T-cell (primary cell): ENCODE measurements at places on chromosomes 11 and 22. TPM values are rescaled to one million over a fixed set of nuclear protein-coding genes. Genes with fewer than 3 reads are reported as not detected.

DNA sequence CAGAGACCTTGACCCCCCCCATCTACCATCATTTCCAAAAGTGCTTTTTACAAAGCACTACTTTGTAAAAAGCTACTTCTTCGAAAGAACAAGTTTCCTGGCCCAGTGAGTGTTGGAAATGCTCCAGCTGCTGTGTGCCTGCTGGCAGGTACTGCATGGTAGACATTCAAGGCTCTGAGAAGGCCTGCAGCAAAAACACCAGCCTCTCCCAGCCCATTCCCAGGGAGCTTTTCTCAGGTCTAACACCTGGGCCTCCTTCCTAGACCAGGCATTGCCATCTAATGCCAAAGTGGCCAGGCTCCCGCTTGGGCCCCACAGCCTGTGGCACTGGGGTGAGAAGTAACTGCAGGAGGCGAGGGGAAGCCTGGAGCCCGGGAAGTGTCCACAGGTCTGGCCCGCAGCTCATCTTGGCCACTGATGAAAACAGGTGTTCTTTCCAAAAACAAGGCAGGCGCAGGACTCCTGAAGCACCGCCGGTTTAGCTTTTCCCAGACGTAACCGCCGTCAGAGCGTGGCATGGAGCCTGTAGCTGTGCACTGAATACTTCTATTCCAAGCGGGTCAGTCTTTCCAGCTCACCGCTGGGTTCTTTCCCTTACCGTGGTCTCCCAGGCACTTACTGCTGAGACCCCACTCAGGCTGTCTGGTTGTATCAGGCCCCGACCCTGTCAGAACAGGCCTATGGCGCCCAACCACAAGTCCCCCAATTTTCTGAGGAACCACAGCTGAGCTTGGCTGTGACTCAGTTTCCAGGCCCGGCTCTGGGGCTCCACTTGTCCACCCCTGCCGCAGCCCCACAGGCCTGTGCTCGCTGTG lies 1.2 kb upstream of the TCIRG1 start:
- no peak for DNase-seq

DNA sequence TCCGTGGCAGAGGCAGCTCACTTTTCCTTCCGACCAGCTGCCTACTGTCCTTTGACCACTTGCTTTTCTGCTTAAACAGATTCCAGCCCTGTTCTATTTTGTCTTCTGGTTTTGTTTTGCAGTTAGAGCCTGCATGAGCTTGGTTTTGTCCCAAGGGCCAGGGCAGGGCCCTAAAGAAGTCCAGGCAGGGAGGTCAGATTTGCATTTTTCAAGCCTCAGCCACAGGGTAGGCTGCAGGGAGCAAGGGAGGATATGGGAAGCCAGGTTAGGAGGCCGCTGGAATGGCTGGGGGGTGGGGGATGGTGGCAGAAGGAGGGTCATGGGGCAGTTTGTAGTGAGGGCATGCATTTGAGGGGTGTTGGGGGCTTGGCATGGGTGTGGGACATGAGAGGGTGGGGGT lies 23.1 kb downstream of the FADD start:
- no peak for DNase-seq

DNA sequence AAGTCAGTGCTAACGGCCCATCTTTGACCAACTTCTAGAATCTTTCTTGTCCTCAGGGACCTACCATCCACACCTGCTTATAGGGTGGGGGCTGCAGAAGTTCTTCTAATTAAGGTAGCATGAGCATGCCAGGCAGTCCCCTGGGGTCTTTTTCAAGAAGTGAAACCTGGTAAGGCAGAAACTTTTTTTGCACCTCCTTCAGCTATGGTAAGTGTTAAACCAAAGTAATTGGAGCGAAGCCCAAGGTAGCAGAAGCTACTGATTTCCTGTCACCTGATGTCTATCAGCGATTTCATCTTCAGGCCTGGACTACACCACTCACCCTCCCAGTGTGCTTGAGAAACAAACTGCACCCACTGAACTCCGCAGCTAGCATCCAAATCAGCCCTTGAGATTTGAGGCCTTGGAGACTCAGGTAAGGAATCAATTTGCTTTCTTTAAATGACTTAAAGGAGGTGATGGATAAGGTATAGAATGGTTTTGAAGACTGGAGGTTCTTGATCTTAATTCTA lies at the start of gene MS4A1:
MS4A1 (plus strand) TSS at position 317 of the 512 bp plus-strand sequence. CDS start 6,528 bp downstream, outside the sequence.
- no peak for DNase-seq

GRCh38 chr22:43446916-43447315 lies 35.1 kb downstream of the MPPED1 start:
- DNase-seq, result no peak

DNA sequence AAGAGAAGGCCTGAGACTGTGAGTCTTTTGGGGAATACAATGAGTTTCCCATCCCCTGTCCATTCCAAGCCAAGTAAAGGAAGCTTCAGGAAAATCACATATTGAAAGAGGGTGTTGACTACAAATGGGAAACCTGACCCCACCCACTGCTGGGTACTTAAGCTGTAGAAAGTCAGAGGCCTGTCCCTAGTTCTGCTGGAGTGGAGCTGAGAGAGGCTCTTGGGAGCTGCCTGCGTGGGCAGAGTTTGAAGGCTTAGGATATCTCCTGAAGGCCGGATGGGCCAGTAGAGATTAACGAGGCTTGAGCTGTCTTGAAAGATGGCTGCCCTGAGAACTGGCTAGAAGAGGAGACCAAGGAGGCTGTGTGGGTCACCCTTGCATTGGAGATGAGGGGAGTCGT lies 176.2 kb upstream of the NECTIN1 start:
- DNase-seq, result no peak

DNA sequence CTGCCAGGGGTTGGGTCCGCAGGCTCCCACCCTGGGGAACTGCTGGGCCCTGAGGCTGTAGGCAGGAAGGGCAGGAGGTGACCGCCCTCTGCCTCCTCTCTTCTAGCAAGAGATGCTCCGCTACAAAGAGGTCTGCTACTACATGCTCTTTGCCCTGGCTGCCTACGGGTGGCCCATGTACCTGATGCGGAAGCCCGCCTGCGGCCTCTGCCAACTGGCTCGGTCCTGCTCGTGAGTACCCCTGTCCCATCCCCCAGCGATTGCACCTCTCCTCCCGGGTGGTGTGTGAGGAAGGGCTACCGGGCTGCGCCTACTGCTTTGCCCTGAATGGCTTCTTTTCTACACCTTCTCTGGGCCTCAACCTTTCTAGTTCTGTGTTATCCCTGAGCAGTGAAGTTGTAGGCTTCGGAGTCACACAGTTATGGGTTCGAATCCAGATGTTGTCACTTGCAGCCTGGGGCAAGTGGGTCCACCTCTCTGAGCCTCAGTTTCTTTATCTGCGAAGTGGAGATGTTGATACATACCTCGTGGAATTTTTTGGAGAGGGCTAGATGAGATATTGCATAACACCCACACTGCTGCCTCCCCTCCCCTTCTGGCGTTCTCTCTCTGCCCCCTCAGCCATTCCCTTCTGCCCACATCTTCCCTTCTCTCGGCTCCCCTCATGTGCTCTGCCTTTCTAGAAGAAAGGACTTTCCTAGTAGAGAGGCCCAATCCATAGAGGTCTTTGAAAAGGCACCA lies 21.1 kb upstream of the MYRF start:
- no peak for DNase-seq

DNA sequence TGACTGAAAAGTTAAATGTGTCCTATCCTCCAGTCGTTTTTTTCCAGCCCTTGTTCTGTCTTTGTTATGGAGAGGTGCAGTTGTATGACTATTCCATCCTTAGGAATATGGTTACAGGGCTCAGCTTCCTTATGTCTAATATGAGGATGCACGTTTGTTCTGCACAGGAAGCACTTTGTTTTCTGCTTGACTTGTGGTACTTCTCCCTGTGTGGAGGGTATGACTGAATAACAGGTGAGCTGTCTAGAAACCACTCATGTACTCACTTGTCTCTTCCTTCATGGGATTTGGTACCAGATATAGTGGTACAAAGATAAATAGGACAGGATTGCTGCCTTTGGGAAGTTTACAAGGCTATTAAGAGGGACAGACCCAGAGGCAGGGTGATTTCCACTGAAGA lies 17.4 kb downstream of the CABIN1 start:
- DNase-seq, result no peak

DNA sequence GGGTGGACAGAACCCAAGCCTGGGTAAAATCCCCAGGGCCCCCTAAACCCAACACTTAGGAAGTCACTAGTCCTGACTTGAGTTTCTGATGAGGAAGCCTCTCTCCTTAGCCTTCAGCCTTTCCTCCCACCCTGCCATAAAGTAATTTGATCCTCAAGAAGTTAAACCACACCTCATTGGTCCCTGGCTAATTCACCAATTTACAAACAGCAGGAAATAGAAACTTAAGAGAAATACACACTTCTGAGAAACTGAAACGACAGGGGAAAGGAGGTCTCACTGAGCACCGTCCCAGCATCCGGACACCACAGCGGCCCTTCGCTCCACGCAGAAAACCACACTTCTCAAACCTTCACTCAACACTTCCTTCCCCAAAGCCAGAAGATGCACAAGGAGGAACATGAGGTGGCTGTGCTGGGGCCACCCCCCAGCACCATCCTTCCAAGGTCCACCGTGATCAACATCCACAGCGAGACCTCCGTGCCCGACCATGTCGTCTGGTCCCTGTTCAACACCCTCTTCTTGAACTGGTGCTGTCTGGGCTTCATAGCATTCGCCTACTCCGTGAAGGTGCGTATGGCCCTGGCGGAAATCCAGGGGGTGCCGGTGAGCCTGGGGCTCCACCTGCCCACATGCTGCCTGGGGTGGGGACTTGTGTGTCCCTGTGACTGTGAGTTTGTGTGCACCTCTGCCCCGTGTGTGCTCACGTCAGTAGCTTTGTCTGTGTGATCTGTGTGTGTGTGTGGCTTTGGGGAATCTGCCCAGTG lies at the start of gene IFITM1:
IFITM1 (plus strand) TSS at position 254 of the 767 bp plus-strand sequence; CDS start at position 385, 131 bp downstream.
- DNase-seq, result peak; percentile 57

- no peak for DNase-seq
These were observed 770 bp downstream of the SLC7A4 start for GRCh38 chr22:21031545-21032036.

DNA sequence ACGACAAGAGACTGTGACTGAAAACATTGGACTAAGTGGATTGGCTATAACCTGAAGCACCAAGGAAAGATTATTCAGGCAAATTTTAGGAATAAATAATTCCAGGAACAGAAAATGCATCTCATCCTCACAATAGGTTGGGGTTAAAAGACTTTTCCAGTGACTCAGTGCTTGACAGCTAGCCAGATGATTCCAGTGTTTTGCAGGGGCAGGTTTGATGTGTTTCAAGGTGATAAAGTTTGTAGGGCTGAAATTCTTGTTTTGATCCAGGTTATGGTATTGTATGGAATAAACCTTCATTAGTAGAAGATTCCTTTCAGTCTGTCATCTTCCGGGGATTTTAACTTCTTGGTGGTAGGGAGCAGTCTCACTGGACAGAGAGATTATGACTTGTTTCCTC lies 2.3 kb downstream of the EXT2 start:
- DNase-seq, result no peak

- no peak for DNase-seq
These were observed 27.9 kb upstream of the RBMXL2 start for GRCh38 chr11:7060868-7061267.

DNA sequence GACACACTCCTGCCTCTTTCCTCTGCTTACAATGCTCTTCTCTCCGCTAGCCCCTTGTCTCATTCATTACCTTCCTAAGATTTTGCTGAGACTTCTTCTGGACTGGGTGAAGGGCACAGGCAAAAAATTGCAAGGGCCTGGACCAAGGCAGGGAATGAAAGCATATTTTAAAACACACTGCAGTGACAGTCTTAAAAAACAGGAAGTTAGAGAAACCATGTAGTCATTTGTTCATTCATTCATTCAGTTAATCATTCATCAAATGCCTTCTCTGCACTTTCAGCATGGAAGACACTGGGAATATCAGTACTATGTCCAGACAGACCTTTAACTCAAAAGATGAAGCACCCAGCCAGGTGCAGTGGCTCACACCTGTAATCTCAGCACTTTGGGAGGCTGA lies 44.9 kb upstream of the SWAP70 start:
- no peak for DNase-seq

DNA sequence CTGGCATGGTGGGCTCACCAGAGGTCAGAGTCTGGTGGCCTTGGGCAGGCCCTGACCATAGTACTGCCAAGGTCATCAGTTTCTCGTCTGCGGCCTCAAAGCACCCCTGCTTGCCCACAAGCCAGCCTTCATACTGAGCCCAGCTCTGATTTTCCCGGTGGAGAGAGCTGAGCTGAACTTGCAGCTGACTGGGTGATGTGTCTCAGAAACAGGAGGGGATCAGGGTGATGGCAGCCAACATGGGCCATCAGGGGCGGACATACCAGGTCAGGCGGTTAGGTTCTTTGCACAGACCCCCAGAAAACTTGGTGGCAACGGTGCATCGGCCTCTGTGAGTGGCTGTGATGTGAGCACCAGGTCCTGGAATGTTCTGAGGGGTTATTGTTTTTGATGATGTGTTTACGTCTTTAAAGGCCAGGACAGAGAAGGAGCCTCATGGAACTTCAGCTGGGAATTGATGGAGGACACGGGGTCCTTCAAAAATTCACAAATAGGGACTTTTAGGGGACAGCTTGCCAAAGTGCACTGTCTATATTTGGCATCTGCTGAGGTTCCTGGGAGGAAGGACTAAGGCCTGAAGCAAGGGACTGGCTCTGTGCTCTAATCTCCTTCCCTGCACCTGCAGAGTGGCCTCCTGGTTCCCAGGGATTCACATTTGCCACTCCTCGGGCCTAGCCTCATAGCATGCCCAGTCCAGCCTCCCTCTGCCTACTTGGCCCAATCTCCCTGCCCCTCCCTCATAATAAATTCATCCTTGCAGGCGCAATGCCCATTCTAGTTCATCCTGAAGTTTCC lies 131.2 kb downstream of the OSBP2 start:
- DNase-seq, result no peak

DNA sequence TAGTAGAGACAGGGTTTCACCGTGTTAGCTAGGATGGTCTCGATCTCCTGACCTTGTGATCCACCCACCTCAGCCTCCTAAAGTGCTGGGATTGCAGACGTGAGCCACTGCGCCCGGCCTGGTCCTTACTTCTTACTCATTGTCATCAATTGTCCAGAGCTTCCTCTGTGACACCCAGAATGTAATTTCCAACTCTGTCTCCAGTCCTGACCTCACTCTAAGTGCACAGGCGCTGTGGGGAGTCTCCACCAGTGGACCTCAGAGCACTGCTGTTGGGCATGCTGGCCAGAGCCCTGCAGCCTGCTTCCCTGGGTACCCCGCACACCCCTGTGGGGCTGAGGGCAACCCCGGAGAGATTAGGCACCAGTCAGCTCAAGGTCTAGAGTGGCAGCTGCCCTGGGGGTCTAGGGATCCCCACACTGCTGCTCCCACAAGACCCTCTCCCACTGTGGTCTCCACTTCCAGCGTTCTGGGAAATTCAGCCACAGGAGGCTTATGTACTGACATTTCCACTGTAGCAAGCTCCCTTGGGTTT lies 1140.3 kb downstream of the TBC1D22A start:
- DNase-seq, result no peak

The TREH gene
- not detected for total RNA-seq

The BAIAP2L2 gene
- 1.3 TPM for total RNA-seq
